ENCODE measurements at places on chromosomes 5 and 9.

DNA sequence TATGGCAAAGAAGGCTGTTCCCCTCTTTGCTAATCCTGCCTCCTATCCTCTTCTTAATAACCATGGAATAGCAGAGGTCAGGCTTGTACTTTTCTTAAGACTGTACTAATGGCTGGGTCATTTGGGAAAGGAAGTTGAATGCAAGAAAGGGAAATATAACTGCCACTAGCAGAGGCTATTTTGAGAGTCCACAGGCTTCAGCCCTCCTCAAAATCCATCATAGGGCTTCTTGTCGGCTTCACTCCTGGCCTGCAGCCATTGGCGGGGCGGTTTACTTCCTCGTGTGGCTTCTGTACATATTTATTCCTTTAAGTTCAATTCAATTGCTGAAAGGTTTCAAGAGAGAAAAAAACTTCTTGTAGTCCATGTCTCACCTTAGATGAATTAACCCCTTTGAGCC lies 2.8 kb upstream of the PARP8 start:
- DNase-seq: no peak

GRCh38 chr9:128026255-128026772 lies 40.8 kb downstream of the NAIF1 start:
- DNase-seq: no peak

DNA sequence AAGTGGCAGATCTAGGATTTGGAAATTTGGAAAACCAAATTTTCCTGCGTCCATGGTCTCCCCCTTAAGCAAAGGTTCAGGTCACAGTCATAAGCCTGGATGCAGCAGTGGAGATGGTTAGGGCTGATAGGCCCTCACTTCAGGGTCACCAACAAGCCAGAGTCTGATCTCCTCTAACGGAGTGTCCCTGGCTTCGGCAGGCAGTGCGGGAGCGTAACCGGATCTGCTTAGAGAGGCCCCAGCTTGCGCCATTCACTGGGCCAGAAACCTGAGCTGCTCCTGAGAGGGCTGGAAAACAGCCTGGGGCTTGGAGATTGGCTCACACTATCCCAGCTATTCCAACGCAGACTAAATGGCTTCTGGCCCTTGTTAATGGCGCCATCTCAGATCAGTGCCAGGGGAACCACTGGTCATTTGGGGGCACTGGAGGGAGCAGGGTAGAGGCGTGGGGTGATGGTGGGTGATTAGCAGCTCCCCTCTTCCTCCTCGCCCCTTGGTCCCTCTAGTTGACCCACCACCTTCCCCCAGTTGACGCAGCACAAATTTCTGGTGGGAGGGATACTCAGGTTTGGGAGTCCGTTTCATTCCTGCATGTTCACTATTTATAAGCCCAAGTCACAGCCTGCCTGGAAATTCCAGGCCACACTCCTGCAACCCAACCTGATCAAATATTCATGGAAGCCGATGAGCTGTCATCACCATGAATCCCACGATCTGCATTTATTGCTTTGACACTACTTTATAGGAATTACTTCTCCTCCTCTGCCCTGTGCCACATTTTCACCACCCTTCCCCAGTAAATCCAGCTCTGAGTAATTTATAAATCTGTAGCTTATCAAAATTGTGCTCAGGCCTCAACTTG lies 134.6 kb upstream of the CPEB4 start:
- no peak for DNase-seq

DNA sequence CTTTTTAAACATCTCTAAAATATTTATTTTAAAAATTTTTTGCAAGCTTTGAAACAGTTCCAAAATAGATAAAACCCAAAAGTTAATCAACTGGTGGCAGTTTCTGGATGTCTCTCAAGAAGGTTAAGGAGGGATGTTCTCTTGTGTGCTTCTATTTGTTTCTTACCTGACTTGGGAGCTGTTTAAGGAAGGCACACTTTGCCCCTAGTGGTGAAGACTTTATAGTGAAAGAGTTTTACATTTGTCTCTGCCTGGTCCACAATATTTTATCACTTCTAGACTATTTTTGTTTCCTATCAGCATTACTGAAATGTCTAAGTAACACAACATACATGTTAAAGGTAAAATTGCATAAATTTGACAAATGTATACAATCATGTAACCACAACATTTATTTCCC lies 552.8 kb downstream of the SEMA5A start:
- no peak for DNase-seq

GRCh38 chr5:109408991-109409843 lies 557 bp downstream of the PJA2 start:
- DNase-seq: peak; percentile 50

DNA sequence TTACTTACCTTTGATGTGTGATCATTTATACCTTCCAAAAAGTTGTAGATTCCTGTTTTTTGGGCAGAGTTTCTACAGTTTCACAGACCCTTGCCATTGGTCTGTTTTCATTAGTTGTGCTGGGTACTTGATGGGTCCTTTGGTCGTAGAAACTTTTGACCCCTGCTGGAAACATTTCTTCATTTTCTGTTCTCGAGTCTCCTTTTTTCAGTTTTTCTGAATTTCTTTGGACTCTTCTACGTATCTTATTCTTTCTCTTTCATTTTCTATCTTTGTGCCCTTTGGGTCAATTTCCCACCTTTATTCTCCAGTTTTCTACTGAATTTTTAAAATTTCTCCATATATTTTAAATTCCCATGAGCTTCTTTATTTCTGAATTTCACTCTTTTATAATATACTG lies 16.7 kb downstream of the AP3S1 start:
- no peak for DNase-seq

DNA sequence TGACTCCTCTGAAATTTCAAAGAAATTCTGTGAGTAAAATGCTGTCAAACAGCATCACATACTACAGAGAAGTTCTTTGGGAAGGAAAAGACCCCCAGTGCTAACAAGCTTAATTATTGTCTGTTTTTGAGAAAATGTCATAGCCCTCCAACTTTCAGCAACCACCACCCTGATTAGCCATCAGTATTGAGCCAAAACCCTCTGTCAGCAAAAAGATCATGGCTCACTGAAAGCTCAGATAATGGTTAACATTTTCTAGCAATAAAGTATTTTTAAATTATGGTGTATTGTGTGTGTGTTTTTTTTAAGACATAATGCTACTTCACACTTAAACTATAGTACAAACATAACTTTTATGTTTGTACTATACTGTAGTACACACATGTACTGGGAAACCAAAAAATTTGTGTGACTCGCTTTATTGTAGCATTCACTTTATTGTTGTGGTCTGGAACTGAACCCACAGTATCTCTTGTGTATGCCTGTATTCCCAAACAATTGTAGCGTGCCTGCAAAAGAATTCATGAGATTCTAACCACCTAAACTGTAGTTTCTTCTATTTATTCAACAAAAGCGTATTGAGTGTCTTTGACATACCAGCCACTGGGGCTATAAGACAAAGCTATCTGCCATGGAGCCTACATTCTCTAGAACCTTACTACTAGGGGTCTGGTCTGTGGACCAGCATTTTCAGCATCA lies 31.6 kb downstream of the TLE4 start:
- no peak for DNase-seq

- DNase-seq: no peak
Measured at GRCh38 chr5:167565189-167565954, 726.1 kb upstream of the WWC1 start.

DNA sequence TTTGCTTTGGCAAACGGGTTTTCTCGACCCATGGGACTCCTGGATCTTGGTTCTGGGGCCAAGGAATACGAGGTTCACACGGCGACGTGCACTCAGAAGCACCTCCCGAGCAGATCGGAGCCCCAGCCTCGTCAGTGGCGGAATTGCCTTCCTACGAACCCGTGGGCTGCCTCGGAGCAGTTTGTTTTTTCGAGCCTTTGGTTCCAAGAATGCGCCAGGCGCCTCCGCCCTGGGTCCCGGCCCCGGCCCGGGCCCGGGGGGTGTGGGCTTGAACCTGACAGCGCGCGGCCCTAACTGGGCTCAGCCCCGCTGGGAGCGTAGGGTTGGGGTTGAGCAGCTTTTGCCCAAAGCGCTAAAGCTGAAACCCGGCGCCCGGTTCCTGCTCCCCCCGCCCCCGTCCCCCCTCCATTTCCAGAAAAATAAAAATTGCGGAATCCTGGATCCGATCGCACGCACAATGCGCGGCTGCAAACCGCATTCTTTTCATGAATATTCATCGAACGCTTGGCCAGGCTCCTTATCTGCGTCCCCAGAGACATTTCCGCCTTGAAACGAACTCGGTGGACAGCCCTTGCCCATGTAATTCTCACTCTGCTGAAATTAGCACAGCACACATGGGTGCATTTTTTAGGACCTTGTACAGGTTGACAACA lies 1.0 kb downstream of the BASP1 start:
- DNase-seq: no peak

GRCh38 chr9:134939080-134939733 lies 21.5 kb upstream of the FCN1 start:
- no peak for DNase-seq

GRCh38 chr9:93094658-93095204 lies 1.3 kb upstream of the CARD19 start:
- DNase-seq: peak; percentile 36

DNA sequence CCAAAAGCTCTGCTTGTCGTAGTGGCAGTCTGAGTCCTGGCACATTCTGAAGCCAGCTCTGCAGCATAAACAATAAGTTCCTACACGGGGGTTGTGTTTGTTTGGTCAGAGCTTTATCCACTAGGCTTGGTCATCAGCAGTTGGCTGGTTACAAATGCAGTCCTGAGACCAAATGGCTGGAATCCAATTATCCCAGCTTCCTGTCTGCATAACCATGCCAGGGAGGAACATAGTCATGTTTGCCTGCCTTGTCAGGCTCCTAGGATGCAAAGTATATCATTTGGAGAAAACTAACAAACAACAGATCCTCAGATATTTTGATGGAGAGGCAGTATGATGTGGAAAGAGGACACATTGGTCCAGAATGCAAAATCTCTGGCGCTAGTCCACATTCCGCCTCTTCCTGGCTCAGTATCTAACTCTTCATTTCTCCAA lies 85.8 kb downstream of the FBXO38 start:
- peak; percentile 18 for DNase-seq
